ENCODE measurements at places on chromosomes 5 and 9.

- DNase-seq = no peak
Measured at GRCh38 chr5:131064669-131065371, 100.2 kb downstream of the HINT1 start.

DNA sequence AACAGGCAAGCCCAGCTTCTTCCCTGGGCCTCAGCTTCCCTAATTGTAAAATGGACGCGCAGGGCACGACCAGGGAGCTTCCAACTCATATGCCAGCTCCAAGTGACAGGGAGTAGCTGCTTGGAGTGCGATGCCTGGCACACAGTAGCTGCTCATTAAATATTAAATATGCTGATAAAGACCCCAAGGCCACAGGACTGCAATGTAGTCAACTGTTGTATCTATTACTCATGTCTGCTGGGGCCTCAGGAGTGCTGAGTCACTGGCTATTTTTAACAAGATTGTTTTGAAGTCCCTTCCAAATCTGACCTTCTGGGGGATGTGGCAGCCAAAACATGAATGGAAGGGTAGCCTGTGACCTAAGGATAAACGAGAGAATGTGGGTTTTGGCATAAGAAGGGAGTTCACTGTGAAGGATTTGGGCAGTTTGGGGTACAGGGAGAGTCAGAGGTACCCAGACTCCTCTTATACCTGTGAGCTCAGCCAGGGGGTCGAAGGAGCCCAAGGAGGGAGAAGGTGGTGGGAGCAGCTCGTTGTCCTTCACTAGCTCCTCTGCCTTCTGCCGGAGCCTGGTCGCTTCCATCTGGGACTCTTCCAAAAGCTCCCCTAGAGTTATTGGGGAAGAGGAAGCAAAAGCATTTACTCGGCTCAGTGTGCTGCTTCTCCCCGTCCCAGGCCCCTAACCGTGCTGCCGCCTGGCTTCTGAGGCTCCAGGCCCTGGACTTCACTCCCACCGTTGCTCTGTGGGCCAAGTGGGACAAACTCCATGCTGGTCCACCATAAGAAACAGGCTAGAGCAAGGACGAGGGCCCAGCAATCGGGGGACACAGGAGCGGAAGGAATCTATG, 17.5 kb downstream of the TNIP1 start:
- no peak for DNase-seq

GRCh38 chr9:109422641-109423040, 75.5 kb downstream of the PTPN3 start:
- DNase-seq = no peak

GRCh38 chr5:97049175-97049574, 93.2 kb downstream of the LIX1 start:
- no peak for DNase-seq

DNA sequence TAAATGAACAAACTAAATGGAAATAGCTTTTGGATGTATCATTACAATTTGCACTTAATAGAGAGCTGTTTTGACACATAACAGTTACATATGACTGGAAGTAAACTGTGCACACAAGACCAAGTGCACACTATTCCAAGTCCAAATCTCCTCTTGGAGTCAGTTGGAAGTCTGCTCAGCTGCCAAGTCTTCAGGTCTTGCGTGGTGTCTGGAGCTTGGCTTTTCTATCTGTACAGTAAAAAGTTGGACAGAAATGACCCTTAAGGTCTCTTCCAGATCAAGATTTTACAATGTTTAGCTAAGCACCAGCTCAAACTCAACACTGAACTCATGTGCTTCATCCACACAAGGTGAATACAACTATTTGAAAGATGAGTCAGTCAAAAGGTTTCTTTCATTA, 456.9 kb downstream of the RASEF start:
- DNase-seq = no peak

- no peak for DNase-seq
Measured at GRCh38 chr5:537098-537497, 12.8 kb upstream of the SLC9A3 start.

DNA sequence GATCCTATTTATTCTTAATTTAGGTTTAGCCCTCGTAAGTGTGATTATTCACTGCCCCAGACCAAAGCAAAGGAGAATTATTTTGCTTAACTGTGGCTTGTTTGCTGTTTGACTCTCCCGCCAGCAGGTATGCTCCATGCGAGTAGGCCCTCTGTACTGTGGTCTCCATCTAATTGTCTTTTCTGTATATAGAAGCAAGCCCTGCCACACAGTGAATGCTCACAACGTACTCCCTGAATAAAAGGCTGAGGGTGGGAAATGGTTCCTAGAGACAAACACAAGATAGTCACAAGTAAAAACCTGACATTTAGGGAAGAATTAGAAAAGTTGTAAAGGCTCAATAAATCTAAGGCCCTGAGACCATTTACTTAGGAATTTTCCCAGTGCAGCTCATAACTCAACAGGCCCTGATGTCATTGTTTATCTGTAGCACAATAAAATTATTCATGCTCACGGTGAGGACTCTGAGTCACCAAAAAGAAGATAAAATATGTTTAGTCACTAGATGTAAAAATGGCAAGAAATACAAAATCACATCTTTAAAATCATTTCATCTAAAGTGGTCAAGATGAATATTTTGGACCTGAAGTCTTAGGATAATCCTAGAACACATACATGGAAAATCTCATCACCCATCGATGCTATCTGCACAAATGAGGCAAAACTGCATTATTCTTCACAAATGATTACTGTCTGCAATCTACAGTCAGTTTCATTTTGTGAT, 473.2 kb downstream of the ENC1 start:
- no peak for DNase-seq

DNA sequence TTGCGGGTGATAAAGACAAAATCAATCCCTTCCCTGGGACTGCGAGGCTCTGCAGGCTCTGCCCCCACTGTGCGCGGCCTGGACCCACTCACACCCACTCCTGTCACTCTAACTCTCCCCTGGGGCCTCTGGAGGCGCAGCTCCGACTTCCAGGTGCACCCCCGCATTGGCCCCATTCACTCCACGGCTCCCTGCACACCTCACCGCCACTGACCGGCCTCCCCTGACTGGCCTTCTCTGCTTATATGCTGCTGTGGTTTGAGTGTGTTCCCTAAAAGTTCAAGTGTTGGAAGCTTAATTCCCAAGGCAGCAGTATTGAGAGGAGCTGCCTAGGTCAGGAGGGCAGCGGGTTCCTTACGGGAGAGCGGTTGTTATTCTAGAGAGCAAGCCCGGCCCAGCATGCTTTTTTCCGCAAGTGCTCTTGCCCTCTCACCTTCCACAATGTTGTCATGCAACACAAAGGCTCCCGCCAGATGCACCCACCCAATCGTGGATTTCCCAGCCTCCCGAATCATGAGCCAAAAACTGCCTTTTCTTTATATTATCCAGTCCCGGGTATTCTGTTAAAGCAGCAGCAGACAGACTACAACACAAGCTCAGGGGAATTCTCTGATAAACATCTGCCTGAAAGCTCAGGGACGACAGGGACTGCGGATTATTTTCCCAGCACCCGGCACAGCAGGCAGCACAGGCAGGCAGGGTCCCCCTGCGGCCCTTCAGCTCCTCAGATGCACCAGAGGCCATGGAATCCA, 73.5 kb upstream of the LRRTM2 start:
- DNase-seq = no peak

DNA sequence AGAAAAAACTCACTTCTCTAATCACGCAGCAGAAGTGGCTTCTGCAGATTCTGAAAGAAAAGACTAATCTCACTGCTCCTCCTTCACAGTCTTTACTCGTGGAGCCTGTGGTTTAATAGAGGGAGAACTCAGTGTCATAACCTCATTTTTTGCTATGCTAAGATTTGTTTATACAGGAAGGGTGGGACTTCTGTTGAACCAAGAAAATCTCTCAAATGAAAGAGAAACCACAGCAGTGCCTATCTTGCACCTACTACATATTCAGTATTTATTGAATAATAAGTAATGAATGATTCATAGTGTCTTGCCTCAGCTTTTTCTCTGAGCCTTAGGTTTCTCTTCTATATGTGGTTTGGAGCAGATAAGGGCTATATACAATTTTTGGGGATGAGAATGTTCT, 136.1 kb upstream of the DMAC1 start:
- DNase-seq = no peak

DNA sequence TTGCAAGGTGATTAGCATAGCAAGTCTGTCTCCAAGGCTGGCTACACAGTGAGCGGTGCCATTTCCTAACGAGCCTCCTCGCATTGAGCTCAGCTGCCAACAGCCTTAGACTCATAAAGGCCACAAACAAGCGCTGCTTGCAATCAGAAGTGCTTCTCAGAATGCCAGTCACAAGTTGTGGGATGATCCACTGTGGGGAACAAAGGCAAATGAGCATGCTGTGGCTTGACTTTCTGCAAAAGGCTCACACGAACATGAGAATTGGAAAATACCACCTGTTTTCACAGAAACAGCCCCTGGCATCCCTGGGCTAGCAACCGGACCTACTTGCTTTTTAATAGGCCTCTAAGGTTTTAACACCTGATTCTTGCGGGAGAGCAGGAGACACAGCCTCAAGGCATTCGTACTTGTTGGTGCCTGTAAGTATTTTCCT, 215.5 kb downstream of the FANCC start:
- DNase-seq = peak; percentile 80

GRCh38 chr9:128846680-128847030, 17.1 kb upstream of the SPOUT1 start:
- DNase-seq = no peak

GRCh38 chr9:120791161-120791560, 2.1 kb downstream of the FBXW2 start:
- DNase-seq = no peak

GRCh38 chr9:108832179-108832500, 23.6 kb downstream of the ACTL7B start:
- DNase-seq = no peak

GRCh38 chr5:130050585-130050984, 146.3 kb downstream of the CHSY3 start:
- DNase-seq = no peak

DNA sequence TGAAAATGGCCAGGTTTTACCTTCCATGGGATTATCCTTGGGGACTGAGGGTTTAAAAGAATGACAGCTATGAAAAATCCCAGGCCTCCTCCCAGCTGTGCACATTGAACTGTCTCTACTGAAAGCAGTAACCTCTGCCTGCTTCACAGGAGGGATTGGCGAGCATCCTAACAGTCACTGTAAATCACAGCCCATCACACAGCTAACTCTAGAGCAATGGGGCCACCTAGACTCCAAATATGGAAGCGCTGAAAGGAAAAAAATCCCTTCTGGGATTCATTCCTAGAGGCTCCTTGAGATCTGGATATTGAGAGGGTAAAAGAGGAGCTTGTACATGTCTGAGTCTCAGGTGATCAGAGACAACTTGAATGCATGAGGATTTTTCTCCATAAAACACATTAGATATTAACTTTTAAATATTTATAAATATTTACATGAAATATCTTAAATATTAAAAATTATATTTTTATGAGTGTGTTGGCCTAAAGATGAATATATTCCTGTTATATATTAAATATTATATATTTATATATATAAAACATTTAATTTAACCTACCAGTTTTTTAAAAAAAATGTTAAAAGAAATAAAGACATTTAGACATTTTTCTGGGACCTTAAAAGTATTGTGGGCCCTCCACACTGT, 133.8 kb upstream of the SLC24A2 start:
- peak; percentile 50 for DNase-seq

DNA sequence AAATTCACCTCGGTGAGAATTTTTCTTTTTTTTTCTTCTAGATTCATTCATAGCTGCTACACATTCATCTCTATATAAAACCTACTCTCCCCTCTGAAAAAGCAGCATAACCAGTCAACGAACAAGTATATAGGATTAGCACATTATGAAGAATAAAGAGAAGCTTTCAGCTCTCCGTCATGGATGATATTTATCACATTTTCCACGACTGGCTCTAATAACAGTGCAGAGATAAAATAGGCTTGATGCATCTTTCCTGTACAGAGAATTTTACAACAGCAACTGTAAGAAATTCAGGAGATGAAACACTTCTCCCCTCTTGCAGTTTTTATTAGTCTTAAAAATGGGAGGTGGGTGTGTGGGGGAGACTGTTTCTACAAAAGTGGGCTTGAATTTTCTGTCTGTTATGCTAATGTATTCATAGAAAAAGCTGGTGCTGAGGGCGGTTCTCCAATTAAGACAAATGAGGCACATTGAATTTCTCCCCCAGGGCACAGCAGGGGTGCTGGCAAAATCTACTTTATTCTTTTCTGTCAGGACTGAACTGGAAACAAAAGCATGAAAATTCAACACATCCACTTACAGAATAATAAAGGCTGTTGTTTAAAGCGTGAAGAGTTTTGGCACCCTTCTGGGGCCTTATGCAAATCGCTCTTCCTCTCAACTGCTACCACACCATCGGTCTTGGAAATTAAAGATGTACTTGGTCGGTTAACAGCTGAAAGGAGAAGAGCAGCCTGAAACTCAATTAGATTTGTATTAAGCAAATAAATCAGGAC, 233.9 kb upstream of the ZNF608 start:
- DNase-seq = peak; percentile 92

DNA sequence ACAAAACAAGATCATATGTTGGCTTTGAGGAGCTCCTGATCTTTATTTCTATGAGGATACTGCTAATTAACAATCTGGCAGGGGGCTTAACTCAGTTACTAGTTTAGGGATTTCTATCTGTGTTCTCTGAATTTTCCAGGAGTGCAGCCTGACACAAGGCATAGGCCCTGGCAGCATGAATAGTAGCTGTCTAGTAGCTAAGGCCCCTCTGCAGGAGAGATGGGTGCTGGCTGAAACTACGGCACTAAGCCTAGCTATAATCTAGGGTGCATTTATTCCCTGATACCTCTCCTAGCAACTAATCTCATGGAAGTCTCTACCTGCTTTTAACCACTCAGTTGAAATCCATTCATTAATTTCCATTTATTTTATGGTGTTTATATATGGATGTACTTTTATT, 268.2 kb downstream of the TMEM232 start:
- DNase-seq = no peak

DNA sequence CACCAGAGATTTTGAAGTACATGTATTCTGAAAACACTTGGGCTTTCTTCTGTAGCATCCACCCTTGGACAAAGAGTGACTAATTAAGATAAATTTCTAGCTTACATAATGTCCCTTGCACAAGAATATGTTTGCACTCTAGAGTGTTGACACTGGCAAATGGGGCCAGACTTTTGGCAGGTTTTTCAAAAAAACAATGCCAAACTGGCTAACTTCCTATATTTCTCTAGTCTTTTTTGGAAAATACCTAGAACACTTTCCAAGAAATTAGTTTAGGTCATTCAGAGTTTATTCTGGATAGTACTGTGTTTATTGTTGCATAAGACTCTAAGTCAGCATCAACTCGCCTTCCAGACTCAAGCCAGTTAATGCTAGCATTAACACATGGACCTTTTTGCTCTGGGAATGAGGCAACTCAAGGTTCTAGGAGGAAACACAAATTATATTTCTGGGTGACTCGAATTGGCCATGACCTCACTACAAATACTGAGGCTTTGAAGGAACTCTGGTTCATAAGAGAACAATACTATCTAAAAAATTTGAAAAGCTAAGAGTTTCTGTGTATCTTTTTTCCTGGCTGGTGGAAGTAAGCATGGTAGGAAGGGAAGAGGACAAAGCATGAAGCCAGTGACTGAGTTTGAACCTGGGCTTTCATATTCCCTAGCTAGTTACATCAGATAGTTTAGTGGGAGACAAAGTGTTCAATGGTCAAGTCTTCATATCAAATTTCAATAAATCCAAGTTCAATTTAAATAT, 101.6 kb downstream of the NREP start:
- no peak for DNase-seq
